ENCODE measurements at places on chromosomes 7 and 10.

- DNase-seq, result no peak
These were observed 79.9 kb upstream of the THSD7A start for GRCh38 chr7:11911900-11912299.

- DNase-seq, result no peak
These were observed 49.0 kb upstream of the FRMD4A start for GRCh38 chr10:14379556-14380280.

GRCh38 chr7:41576166-41576565 lies 126.7 kb downstream of the INHBA start:
- no peak for DNase-seq

- DNase-seq, result peak; percentile 87
These were observed 23.2 kb downstream of the CREB3L2 start for GRCh38 chr7:137978464-137979237.

DNA sequence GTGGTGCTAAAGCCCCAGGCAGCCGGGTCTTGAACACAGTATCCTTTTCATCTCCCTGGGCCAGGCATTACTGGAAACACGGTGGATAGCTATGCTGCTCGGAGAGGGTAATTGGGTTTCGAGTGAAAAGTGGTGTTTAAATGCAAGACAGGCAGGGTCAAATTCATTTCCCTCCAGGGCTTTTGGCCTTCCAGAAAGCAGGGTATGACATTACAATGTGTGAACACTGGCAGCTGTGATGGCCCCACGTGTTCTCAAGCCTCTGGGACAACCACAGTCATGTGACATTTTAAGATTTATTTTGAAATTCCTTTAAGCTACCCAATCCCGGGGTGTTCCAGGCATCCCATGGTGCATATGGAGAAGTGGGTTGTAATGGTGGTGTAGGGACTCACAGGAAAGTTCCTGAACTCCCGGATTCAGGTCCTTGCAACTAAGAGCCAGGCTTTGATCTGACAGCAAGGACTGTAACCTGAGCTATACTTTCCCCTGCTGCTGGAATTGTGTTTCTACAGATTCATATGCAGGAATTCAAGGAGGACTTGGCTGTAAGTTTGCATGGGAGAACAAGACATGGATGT lies 46.8 kb downstream of the INSYN2A start:
- peak; percentile 39 for DNase-seq

- no peak for DNase-seq
These were observed 114.6 kb downstream of the PRKCQ start for GRCh38 chr10:6465437-6465836.

DNA sequence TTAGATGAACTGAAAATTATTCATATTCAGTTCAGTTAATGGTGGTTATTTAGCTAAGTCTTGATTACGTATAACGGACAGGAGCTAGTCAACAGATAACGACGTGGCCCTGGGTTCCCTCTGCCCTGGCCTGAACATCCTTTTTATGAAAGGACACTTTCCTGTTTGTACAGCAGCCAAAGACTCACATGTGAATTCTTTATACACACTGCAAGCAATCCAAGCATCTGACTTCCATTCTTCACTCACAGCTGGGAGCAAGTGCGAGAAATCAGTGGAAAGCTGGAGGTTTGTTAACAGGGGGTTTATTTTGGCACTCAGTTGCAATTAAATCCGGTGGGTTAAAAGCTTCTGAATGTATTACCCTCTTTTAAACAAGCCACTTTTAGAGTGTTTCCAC lies 148.1 kb upstream of the GDF10 start:
- DNase-seq, result no peak

DNA sequence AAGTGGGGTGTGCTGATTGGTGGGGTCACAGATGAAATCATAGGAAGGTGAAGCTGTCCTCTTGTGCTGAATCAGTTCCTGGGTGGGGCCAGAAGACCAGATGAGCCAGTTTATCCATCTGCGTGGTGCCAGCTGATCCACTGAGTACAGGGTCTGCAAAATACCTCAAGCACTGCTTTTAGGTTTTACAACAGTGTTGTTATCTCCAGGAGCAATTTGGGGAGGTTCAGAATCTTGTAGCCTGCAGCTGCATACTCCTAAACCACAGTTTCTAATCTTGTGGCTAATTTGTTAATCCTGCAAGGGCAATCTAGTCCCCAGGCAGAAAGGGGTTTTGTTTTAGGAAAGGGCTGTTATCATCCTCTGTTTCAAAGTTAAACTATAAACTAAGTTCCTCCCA lies 17.0 kb upstream of the IFRD1 start:
- DNase-seq, result no peak

DNA sequence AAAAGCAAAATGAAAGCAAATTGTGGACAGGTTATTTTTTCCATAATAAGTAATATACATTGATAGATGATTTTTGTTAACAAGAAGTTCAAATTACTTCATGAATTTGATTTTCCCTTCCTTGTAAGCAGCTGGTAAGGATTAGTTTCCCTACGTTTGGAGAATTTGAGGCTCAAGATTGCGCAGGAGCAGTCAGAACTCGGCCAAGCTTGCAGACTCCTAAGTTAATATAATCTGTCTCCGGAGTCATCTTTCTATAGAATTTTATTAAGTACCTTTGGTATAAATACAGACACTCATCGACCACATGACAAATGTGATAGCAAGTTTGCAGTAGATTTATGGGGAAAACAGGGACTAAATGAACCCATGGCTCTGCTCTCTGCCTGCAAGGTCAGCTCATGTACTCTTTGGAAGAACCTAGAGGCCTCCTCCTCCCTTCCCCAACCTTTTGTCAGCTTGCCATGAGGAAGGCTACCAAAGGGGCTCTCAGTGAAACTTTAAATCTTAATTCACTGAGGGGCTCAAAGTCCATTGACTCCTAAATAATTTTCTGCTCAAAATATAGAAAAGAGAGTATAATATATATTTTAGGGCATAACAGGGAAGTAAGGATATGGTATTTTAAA lies 89.2 kb upstream of the CTTNBP2 start:
- no peak for DNase-seq

DNA sequence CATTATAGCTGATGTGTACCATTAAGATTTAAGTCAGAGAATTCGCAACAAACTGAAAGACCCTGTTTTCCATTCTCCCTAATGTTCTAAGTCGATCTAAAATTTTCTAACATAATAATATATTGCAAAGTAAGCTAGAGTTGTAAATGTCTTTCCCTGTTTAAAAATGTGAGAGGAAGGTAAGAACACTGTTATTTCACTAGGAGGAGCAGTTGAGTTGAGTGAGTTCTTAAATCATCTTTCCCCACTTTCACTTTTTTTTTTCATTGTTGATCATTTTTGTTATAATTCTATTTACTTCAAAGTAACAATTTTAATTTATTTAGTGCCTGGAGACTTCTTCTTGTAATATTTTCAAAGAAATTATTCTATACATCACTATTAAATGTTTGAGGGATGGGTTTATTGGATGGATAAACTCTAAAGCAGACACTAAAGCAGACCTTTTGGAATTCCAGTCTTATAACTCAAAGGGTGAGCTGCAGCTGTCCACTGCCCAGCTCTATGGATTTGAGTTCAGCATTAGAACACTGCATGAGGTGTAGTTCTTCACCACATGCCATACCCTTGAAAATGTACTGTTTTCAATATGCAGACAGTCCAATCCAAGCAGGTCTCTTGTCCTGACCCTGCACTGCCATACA lies 181.3 kb upstream of the FZD1 start:
- DNase-seq, result peak; percentile 41

DNA sequence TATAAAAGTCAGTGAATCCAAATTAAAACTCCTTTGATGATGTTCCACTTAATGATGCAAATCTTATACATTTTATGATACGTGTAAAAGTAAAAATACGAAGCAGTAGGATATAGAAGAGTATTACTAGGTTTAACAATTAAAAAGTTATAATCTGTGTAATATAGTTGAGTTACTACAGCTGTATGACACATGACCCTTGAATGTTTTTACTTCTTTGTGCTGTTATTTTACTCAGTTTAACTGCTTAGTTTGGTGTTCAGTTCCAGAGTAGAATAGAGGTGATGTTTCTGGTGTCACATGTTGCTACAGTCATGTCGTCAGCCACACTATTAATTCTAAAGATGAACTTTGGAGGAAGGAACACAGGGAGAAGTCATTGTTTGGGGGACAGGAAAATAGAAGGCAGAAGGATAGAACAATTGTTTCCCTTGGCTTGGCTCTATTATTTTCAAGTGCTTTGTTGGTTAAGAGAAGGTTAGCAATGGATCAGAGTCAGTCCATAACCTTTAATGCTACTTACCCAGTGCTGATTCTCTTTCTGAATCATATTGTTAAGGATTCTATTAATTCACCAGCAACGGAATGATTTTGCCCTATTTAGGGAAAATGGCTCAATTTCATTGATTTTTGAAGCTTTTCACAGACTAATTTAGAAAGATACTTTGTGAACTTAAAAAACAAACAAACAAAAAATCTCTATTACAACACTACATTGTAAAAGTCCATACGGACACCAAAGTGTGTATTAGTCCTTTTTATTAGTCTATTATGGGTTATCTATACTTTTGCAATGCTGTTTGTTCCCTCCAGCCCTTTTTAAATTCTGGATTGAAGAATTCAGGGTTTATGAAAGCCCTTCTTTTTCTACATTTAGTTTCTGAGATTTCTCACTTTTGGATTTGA lies 73.4 kb downstream of the CPED1 start:
- no peak for DNase-seq

- no peak for DNase-seq
These were observed 569 bp downstream of the ZNF316 start for GRCh38 chr7:6637544-6638229.

DNA sequence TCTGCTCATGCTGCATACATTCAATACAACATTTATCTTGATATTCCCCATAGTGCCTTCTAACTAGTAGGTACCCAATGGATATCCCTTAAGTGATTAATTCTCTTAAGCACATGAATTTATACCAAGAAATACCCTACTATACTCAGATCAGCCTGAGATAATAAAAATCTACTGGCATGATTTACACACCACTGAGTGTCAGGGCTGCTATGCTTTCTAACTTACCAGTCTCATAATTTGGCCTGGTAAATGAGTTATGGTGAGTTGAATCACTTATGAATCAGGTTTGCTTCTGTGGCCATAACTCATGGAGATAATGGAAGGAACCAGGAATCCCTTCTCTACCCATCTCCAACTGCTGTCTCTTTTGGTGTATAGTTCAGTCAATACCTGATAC lies 122.8 kb downstream of the THSD7A start:
- peak; percentile 33 for DNase-seq
